Islet precursor cell (in vitro differentiated cells): ENCODE measurements at places on chromosomes 6 and 20.
A peak's percentile ranks its signal among the peaks of the same experiment; 100 is the strongest.

- no peak for DNase-seq
These were observed 1.9 kb downstream of the MAPK14 start for GRCh38 chr6:36029464-36029863.

DNA sequence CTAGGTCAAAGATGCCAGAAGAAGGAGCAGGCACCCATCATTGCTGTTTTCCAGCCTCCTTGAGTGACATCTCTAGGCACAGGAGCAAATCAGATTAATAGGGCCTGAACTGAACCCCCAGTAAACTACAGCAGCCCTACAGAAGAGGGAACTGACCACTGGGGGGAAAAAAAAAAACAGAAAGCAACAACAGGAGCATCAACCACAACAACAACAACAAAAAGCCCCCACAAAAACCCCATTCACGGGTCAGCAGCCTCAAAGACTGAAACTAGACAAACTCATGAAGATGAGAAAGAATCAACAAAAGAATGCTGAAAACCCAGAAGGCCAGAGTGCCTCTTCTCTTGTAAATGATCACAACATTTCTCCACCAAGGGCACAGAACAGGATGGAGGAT is 537.4 kb upstream of the BTBD3 start:
- DNase-seq: no peak

- no peak for DNase-seq
These were observed 180.5 kb upstream of the PMEPA1 start for GRCh38 chr20:57890202-57890800.

GRCh38 chr20:17315407-17316231 is 88.8 kb downstream of the PCSK2 start:
- no peak for DNase-seq

- DNase-seq: peak; percentile 91
These were observed 54.2 kb downstream of the MRPL14 start for GRCh38 chr6:44072959-44073611.

DNA sequence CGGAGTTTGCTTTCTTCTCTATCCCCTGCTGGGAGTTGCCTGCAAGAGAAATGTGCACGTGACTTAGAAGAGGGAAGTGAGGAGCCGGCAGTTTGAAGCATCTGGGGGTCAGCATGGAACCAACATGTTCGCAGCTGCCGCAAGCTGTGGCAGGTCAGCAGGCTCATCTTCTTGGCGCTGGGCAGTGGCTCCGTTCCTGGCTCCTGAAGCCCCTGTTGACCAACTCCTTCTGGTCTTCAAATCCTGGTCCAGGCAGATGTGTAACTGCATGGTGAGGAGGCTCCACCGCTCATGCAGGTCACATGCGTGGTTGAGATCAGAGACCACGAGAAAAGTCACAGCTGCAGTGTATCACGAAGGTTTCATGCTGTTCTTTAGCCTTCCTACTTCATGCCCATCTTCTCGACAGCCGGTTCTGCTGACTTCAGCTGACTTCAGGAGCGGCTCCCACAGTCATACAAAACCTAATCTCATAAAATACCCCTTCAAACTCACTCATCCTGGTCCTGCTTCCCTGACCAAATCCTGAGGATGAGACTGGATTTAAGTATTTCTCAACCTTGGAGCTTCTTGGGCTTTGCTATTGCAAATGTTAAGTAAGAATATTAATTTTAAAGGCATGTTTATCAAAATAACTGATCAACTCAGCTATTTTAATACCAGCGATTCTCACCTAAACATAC is 44.9 kb upstream of the BCAS1 start:
- no peak for DNase-seq

DNA sequence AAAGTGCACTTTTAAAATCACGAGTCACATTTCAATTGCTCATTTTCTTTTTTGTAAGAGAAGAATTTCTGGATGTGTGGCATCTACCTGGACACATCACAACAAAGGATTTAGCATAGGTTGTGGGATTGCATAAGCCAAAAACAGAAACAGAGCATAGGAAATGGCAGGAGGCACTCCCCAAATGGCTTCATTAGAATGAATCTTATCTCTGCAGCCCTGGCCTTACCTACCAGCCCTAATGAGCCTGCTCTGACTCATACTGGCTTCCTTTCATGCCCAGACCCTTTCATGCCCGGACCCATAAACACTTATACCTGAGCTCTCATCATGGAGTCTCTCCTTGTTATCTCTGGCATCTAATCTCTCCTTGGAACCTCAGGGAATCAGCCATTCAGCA is 23.9 kb upstream of the SPTLC3 start:
- peak; percentile 89 for DNase-seq

DNA sequence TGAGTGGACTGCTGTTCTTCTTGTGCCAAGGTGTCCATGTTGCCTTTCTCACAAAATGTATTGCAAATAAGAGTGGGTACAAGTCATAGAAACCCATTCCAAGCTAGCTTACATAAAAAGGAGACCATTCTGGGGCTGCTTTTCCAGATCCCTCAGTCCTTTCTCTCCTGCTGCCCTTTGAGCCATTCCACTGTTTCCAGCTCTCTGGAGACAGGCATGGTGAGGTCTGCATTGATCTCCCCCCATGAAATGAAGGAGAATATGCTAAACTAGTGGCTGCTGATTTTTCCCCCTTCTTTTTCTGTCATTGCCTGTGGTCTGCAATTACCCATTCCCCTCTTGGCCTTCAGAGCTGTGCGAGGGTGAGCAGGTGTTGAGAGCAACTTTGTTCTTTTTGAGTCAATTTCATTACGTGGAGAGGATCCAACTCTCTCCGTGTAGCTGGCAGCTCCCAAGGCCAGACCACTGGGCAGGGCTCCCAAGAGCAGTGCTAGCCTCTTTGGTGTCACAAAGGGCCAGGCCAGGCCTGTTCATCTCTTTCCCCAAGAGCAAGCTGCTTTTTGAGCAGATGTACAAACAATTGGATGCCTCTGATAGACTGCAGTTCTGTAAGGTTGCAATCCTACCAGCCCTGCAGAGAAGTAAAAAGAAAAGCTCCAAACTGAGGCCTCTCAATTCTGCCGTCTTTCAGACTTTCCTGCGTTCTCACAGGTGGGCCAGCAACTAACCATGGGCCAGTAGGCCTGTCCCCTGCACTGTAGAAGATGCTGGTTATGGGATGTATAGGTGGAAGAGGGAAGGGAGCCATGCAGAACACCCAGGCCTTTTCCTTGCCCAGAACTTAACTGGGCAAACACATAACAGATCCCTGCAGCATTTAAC is 96.1 kb upstream of the ARMC2 start:
- peak; percentile 21 for DNase-seq

DNA sequence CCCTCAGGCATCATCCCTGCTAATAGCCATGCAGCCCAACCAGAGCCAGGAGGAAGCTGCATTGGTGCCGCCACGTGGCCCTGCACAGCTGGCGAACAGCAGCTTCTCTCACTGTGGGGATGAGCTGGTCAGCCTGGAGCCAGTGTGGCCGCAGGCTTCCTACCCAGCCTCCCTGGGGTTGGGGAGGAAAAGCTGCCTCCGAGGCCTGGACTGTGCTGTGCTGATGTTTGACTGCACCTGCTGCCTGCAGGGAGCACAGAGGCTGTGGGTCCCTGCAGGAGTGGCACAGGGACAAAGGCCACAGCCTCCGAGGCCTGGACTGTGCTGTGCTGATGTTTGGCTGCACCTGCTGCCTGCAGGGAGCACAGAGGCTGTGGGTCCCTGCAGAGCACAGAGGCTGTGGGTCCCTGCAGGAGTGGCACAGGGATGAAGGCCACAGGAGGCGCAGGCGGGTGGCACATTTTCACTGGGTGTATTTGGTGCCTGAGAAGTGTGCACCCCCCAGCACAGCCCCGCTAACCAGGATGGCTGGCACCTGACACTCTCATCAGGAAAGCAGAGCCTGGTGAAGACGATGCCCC is 83.9 kb downstream of the DLL1 start:
- peak; percentile 45 for DNase-seq

GRCh38 chr20:62815066-62815991 is 1.5 kb upstream of the COL9A3 start:
- peak; percentile 94 for DNase-seq

DNA sequence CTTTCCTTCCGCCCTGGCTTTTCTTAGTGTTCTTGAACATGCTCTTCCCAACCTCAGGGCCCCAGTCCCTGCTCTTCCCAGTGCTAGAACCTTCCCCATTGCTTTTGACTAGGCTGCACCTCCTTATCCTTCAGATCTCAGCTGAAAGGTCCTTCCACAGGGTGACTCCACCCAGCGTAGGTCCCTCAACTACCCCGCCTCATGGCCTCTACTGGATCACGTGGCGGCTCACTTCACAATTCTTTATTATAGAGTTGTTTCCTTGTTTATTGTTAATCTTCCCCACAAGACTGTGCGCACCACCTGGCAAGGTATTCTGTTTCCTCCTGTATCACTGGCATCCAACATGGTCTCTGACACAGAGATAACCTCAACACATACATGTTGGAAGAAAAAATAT is 31.2 kb downstream of the TTLL9 start:
- DNase-seq: peak; percentile 16

GRCh38 chr6:108744996-108745395 is 103.2 kb upstream of the ARMC2 start:
- peak; percentile 55 for DNase-seq

DNA sequence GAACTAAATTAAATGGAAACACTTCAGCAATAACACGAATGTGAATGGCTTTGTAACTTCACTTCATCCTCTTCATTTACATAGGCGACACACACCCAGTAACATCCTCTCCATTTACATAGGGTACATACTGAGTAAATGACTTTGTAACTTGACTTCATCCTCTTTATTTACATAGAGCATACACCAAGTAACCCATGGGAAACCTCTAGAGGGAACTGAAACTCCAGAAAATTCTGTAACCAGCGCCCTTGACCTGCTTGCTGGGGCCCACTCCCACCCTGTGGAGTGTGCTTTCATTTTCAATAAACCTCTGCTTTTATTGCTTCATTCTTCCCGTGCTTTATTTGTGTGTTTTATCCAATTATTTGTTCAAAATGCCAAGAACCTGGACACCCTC is 81.6 kb upstream of the OPRM1 start:
- DNase-seq: no peak

- no peak for DNase-seq
These were observed 8.9 kb downstream of the MANBAL start for GRCh38 chr20:37298190-37298939.

DNA sequence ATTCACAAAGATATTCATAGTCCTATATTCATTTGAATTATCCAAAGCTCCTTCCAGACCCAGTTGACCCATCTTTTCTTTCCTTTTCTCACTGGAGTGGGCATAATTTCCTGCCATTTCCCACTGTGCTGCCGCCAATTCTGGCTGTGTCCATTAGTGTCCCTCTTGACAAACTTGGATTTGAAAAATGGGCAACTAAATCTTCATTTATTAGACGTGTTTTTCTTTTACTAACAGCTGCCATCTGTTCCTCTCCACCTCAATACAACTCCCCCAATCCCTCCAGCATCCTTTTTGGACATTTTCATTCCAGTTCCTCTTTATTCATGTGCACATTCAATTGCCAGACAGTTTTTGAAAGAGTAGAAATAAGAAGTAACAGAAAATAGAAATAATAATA is 90.5 kb downstream of the PCSK2 start:
- no peak for DNase-seq
